ENCODE measurements at places on chromosomes 6 and 20.

GRCh38 chr6:116762235-116762634 lies 3.3 kb downstream of the FAM162B start:
- DNase-seq: no peak

DNA sequence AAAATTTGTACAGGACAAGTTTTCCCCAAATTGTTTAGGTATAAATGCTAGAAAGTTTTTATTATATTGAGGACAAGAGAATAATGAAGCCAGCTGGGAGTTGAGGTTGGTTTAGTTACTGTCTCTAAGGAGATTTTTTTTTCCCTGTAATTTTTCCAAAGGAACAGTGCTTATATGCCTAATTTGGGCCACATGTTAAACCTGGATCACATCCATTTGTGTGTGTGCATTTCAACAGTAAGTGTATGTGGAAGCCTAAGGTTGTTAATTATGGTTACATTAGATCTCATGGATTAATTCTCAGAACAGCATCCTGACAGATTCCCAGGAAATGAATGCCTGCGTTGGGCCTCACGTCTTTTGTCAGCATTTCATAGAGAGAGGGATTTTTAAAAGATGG lies 4.5 kb downstream of the IGF2R start:
- no peak for DNase-seq

GRCh38 chr20:63134201-63134612 lies 81.7 kb downstream of the YTHDF1 start:
- no peak for DNase-seq

DNA sequence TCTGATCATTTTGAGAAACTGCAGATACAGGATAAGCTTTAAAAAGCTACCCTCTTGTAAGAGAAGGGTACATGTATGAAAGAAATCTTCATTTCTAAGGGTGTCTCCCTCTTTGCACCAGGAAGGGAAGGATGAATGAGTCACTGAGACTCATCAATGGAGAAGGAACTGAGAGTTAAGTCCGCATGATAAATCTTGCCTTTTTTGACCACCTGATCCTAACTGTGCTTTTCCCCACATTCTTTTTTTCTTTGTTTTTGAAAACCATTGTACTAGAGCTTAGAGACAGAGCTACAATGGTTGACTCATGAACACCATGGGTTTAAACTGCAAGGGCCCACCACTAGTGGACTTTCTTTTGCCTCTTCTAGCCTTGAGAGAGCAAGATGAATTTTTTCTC lies 353.0 kb upstream of the RGS17 start:
- DNase-seq: no peak

GRCh38 chr6:132961610-132962009 lies 147.2 kb downstream of the RPS12 start:
- no peak for DNase-seq

GRCh38 chr6:19851241-19852089 lies 14.3 kb downstream of the ID4 start:
- no peak for DNase-seq

GRCh38 chr6:155216312-155217046 lies 47.3 kb upstream of the CLDN20 start:
- no peak for DNase-seq

- no peak for DNase-seq
Measured at GRCh38 chr6:45434381-45434700, 56.6 kb upstream of the SUPT3H start.

DNA sequence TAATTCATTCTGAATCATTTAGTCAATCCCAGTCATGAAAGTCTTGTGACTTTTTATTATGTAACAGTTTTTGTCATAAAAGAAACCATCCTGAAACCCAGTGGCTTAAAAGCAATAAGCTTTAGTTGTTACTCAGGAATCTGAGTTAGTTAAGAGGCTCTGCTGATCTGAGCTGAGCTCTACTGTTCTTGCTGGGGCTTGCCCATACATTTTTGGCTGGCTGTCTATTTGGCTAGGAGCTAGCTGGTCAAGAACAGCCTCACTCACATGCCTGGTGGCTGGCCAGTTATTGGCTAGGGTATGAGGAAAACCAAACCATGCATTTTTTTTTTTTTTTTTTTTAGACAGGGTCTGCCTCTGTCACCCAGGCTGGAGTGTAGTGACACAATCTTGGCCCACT lies 10.6 kb downstream of the TCF21 start:
- DNase-seq: no peak

DNA sequence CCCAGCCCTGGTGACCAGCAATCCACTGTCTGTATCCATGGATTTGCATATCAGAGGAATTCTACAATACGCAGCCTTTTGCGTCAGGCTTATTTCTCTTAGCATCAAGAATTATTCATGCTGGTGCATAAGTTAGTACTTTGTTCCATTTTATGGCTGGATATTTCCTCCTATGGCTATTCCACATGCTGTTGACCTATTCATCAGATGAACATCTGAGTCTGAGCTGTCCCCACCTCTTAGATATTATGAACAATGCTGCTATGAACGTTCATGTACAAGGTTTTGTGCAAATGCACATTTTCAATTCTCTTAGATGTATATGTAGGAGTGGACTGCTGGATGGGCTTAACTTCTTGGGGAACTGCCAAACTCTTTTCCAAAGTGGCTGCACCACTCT lies 79.0 kb upstream of the CST7 start:
- DNase-seq: no peak

DNA sequence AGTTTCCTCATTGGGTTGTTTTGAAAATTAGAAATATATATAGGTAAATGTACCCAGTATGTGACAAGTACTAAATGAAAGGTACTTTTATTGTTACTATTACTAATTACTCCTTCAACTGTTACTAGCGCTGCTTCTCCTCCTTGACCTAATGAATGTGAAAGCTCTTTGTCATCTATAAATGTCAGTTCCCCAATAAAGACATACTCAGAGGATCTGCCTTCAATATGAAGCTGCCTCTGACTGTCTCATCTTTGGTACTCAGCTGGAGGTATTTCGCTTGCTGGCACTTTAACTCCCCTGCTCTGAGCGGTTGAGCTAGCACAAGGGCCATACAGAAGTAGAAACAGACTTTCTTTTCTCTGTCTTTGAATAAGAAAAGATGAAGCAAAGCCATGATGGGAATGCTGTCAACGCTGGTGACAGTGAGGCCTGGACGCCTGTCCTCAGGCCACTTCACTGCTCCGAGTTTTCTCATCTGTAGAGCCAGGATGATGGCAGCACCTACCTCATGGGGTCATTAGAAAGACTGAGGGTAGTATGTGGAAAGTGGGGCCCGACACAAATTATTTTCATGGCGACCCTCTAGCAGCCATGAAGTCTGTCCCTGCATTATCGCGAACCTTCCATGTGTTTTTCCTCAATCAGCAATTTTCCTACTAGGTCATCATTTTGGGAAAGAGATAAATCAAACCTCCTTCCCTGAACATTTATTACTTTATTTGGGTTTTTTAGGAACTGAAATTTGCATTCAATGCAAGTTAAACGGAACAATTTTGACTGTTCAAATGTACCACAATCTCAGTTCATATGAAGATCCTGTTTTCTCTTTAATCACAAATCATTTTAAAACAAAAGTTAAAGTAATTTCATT lies 55.9 kb upstream of the SNX9 start:
- DNase-seq: no peak

GRCh38 chr20:7773511-7773910 lies 166.7 kb downstream of the HAO1 start:
- no peak for DNase-seq

DNA sequence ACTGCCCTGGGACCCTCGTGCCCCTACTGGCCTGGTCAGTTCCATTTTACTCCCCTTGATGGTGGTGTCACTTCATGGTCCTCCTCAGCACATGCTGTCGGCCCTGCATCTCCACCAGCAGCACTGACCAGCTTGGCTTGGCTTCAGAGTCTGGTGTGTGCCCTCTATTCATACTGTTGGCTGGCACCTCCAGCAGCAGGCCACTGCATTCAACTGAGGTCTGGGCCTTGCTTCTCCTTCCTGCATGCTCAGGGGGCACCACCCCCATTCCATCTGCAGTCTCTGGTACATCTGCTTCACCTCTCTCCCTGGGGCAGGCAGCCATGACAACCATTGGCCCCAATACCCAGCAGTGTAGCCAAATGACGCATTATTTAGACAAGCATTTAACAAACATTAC lies 155.9 kb downstream of the SLC24A3 start:
- DNase-seq: no peak

- DNase-seq: no peak
Measured at GRCh38 chr20:38612751-38613515, 11.3 kb downstream of the ARHGAP40 start.

DNA sequence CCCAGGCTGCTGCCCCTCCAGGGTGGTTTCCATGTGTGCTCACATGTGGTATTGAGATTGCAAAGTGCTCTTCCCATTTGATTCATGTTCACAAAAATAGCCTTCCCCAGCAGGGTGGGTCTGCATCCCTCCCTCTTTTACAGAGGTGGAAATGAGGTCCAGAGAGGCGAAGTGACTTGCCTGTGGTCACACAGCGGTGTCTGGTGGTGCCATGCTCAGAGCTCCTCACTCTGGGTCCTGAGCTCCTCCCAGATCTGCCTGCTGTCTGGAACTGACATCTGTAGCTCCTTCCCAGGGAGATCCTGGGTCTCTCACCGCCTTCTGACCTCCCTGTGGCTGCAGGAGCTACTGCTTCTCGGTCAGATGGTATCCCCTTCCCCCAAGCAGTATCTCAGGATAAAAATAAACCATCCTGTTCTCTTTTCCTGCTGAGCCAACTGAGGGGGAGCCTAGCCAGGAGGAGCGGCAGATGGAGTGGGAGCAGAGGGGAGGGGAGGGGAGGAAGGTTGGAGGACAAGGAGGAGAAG lies 11.9 kb downstream of the CD40 start:
- DNase-seq: no peak
